CD4-positive, alpha-beta T cell (primary cell): ENCODE measurements at places on chromosomes 12 and 14.

DNA sequence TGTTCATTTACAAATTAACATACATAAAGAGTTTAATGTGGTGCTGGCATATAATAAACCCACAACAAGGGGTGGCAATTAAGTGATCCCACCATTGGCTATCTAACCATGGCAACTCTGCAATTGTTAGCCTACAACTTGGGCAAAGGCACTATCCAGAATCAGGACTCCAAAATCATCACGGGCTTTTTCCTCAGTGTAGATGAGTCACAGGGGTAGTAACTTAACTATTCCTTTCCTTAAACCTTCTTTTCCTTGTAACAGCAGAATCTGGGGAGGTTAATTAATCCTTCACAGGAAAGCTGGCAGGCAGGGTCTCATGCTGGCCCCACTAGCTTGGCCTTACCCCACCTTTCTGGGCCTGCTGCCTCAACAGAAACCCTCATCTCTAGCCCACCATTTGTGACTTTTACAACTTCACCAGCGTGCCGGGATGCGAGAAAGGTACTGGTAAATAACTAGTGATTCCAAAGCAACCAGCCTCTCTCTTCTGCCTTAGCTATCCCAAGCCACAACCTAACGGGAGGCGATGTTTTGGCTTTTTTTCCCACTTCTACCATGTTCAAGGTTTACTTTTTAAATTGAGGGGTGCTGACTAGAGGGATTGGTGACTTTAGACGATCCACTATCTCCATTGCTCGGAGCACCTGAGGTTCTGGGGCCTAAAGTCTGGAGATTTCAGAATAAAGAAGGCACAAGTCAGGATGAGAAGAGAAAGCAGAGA, 744 bp downstream of the ATP5MC2 start:
- peaks cover 30% of the 10 kb centered on the region for H3K36me3 ChIP-seq
- H3K4me1 ChIP-seq, result peaks cover 31% of the 10 kb centered on the region
- peak overlapping the region; percentile 78 for H3K4me3 ChIP-seq
- peak overlapping the region; percentile 66 for H3K27ac ChIP-seq
- H3K27me3 ChIP-seq, result peaks cover 18% of the 10 kb centered on the region

- no peaks in the 10 kb centered on the region for H3K4me1 ChIP-seq
- H3K4me3 ChIP-seq, result no peak overlapping the region
- no peaks in the 10 kb centered on the region for H3K27me3 ChIP-seq
- DNase-seq, result no peak
- no peak overlapping the region for H3K27ac ChIP-seq
Measured at GRCh38 chr12:78229591-78230101, 399.0 kb downstream of the NAV3 start.

- H3K27ac ChIP-seq, result no peak overlapping the region
- no peaks in the 10 kb centered on the region for H3K36me3 ChIP-seq
- DNase-seq, result no peak
- H3K4me1 ChIP-seq, result no peaks in the 10 kb centered on the region
- no peak overlapping the region for H3K4me3 ChIP-seq
Measured at GRCh38 chr12:63415357-63415756, 252.9 kb downstream of the DPY19L2 start.

DNA sequence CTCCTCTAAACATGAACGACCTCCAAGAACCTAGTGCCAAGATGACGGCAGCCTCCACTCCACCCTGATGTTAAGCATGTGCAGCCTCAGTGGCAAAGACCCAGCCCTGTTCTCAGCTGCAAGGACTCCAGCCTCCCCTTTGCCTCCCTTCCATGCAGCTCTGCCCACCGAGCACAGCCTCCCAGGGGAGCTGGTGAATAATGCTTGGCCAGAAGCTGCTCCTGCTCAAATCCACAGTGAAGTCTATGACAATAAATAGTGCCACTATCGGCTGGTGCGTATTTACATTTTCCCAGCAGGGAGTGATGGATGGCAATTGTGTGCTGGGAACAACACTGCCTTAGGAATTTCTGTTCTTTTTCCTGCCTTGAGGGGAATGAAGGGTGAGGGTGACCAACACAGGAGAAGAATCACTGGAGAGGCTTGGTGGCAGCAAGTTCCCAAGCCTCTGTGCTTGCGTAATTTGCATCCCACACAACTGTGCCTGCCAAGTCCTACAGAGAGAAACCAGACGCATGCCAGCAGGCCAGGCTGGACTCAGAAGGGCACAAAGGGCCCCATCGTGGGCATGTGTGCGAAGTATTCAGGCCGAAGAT, 29.9 kb upstream of the TC2N start:
- H3K4me1 ChIP-seq, result peaks cover 23% of the 10 kb centered on the region
- no peak overlapping the region for H3K4me3 ChIP-seq
- no peak for DNase-seq
- H3K27me3 ChIP-seq, result no peaks in the 10 kb centered on the region
- H3K27ac ChIP-seq, result no peak overlapping the region
